ENCODE measurements at places on chromosomes 5 and 9.

DNA sequence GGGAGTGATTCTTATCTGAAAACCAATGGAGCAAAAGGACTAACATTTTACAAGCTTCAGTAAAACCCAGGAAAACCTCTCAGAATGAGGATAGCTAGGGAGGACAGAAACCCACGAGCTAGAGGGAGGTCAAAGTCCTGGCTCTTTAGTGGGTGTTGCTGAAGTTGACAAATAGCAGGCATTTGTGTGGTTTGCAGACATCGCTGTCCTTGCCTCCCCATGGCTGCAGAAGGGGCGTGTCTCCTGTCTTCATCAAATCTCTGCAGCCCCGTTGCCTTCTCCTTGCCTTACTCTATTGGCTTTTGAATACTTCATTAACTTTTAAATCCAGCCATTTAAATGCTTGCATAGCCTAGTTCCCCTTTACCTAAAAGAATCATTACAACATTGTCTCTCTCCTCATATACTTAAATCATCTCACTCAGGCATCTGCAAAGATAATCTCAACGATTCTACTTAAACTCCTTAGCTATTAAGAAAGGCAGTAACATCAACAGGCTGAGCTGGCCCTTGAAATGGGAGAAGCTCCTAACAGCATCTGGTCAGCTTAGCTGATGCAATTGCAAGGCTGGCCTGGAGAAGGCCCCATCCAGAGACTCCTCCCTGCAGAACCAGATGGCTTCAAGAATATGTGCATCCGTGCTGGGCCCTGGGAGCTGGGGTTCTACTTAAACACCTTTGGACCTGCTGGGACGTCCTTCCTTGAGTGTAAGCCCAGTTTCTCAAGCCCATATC is 152.8 kb upstream of the TAS2R1 start:
- DNase-seq = no peak

GRCh38 chr9:134515026-134515821 is 126.4 kb upstream of the COL5A1 start:
- no peak for DNase-seq

GRCh38 chr9:121067640-121068039 is 7.1 kb upstream of the CNTRL start:
- no peak for DNase-seq

GRCh38 chr9:92762781-92763708 is 1.6 kb downstream of the BICD2 start:
- no peak for DNase-seq

DNA sequence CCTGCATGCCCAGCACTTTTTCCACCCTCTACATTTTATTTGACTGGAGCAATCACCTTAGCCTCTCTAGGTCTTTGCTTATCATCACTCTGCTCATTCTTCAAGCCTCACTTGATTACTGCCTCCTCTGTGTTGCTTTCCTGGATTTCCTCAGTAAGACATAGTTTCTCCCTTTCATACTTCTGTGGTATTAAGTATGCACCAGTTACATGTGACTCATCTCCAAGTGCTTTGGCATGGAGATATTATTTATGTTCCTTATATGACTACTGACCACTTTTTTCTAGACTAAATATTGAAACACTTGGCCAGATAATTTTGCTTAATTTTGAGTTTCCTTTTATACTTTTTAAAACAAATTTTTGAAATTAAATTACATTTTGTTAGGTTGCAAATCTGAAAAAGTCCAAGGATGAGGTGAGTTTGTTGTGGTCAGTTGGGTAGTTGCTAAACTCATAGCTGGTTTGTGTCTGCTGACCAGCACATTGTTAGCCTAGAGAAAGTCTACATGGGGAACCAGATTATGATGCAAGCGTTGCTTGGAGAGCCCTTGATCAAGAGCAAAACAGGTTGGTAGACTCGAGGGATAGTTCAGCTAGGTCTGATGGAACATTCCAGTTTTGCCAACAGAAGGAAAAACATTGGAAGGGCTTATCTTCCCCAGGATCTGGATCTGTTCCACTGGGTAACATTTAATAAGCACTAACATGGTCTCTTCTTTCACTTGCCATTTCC is 140.2 kb downstream of the TMC1 start:
- DNase-seq = no peak

GRCh38 chr5:173736923-173737412 is 120.5 kb upstream of the BOD1 start:
- DNase-seq = no peak

DNA sequence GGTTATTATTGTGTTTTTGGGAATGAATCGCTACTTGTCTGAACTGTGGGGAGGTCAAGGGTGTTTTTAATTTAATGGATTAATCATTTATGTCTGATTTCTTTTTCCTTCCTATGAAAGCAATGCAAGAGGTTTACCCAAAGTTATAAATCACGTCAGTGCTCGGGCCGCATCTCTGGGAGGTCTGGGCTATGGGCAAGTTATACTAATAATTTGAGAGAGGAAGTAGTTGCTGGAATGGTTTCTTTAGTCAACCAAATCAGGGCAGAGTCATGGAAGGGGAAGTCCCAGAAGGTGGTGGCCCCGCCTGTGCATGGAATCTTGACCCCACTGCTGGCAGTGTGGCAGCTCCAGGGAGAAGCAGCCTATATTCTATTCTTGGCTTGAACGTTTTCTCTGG is 180.2 kb downstream of the HSPA4 start:
- no peak for DNase-seq

DNA sequence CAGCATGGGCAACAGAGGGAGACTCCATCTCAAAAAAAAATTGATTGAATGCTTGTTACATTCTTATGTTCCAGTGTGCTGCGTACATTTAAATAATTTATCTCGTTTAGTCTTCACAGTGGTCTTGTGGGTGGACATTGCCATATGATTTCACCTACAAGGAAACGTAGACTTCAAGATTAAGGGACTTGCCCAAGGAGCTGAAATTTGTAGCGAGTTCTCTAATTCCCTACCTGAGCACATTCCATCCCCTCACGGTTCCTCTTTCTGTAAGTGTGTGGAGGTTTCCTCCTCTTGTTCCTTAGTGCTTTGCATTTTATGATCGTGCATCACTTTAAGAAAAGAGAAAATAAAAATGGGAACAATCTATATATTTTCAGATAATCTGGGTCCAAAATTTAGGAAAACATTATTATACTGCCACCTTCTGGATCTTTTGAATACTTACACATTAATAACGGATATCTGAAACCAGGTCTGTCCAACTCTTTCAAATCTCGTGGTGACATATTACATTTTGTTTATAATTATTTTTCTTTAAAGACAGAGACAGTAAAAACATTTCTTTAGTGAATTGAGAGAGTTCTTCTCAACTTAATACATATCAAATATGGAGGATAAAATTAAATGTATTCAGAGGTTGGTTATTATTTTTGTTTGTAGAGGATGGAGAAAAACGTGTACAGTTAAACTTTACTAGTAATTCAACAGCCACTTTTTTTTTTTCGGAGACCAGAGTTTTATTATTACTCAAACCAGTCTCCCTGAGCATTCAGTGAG is 29.9 kb upstream of the C7 start:
- no peak for DNase-seq

GRCh38 chr5:68646144-68646543 is 430.6 kb downstream of the PIK3R1 start:
- DNase-seq = no peak

GRCh38 chr5:39794513-39795210 is 369.9 kb upstream of the DAB2 start:
- no peak for DNase-seq

DNA sequence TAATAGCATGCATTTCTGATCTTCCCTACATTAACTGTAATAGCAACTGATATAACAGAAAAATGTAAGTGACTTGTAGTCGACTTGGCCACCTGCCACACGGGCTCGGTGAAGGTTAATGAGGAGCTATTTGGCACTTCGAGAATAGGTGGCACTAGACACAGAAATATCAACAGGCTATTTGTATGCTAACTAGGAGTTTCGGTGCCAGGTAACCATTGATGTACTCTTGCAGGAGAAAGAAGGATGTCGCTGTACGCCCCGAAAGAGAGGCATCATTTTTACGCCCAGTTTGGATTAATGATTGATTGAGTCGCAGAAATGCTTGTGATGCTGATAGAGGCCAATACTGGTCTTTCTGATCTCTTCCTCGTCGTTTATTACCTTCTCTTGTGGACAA is 516 bp upstream of the DMRT2 start:
- DNase-seq = no peak

DNA sequence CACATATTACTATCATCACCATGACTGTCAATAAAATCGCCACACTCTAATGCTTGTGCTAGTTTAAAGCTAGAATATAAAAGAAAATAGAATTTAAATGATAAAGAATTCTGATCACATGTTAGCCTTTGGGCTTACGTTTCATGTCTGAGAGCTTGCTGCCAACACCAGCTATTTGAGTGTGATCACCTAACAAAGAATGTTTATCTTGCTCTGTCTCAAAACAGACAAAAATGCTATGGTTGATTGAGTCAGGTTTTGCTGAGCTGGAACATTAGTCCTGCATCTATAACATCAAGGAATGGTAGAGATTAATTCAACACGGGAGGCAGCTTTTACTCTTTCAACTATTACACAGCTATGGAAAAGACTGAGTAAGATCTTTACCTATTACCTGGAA is 50.7 kb downstream of the MSX2 start:
- DNase-seq = no peak

DNA sequence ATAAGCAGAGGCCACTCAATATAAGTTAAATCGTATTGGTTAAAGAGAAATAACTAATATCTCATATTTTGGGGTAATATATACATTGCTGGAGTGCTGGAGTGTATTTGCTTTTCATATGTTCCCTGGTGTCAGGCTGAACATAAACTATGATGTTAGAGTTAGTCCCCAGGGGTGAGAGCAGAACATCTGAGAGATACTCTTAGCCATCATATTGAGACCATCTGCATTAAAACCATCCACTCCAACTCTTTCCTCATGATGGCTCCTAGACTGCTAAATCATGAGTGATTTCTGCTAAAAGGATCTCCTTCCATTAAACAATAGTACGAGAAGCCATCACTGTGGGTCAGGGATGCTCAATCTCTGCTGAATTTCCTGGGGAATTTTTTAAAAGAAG is 436.2 kb downstream of the DTWD2 start:
- no peak for DNase-seq

DNA sequence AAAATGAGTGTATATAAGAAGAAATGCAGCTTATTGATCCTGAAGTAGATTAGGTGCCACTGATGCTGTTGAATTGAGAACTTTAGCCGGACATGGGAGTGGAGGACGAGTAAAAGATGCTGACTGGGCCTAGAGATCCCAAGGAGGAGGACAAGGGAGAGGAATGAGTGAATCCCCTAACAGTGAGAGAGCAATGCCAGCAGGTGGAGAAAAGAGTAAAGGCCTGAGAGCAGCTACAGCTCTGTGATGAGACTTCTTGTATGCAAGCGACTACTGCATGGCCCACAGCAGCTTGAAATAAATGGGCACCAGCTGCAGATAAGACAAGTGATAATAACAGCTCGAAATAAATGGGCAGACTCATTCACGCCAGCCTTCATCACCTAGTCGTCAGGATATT is 44.5 kb upstream of the JMY start:
- DNase-seq = no peak

DNA sequence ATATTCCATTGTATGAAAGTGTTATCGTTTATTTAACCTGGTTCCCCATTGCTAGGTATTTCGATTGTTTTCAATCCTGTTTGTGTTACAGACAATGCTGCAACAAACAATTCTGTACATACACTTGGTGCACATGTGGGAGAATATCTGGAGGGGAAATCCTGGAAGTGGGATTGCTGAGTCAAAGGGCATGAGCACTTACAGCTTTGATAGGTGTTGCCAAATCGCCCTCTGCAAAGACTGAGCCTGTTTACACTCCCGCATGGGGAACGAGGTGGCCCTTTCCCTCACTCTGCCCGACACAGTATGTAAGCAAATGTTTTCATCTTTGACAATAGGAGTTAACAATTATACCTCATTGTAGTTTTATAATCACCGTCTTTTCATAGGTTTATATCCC is 66.2 kb downstream of the PDE6A start:
- DNase-seq = no peak

DNA sequence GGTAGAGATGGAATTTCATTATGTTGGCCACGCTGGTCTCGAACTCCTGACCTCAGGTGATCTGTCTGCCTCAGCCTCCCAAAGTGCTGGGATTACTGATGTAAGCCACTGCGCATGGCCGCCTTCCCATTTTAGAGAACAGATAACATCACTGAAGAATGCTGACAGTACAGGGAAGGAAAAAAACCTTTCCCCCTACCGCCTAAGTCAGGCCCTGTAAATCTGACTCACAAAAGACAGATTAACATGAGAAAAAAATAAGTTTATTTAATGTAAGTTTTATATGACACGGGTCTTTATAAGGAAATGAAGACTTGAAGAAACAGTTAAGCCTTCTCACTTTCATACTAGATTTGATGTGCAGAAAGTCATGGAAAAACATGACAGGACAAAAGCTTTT is 227.2 kb upstream of the ZNF608 start:
- DNase-seq = no peak

GRCh38 chr9:137278061-137278701 is 655 bp downstream of the TOR4A start:
- DNase-seq = no peak

- no peak for DNase-seq
These were observed 3.0 kb upstream of the TUSC1 start for GRCh38 chr9:25681266-25681665.

GRCh38 chr5:156401804-156402203 is 74.8 kb downstream of the SGCD start:
- no peak for DNase-seq
